Activated CD4-positive, alpha-beta T cell treated with anti-CD3 and anti-CD28 coated beads for 36 hours (primary cell): ENCODE measurements at places on chromosomes 7 and 10.

DNA sequence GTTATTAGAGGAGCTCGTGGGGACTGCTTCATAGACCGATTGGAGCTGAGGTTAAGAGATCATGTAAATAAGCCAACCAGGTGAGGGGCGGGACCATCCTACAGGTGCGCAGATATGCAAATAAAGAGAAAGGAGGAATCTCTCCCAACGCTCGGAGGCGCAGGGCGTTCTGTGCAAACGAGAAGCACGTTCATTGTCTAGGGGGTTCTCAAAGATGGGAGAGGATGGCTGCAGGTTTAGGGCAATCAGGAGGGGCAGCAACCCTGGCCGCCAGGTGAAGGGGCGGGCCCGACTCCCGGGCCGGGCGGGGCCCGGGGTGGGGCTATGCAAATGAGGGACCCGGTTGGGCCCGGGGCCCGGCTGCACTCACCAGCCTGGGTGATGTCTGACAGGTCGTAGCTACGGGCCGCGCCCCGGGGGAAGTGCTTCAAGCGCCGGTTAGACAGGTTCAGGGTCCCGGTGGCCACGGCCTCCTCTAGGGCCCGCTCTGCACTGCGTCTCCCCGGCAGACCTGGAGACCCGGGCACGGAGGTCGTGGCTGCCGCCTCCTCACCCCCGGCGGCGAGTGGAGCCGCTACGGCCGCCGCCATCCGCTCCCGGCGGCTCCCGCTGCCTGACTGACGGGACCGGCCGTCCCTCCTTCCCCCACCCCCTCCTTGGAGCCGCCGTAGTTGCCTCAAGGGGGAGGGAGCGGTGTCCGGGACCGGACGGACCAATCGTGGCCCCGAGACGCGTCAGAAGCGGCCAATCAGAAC, at the start of gene LRCH4:
Gene LRCH4 (minus strand): TSS at position 619 of the 755 bp plus-strand sequence. CDS start 29 bp downstream, at position 590.
- DNase-seq = peak; percentile 78

GRCh38 chr7:151012911-151013347, 11.4 kb downstream of the ATG9B start:
- DNase-seq = peak; percentile 49

DNA sequence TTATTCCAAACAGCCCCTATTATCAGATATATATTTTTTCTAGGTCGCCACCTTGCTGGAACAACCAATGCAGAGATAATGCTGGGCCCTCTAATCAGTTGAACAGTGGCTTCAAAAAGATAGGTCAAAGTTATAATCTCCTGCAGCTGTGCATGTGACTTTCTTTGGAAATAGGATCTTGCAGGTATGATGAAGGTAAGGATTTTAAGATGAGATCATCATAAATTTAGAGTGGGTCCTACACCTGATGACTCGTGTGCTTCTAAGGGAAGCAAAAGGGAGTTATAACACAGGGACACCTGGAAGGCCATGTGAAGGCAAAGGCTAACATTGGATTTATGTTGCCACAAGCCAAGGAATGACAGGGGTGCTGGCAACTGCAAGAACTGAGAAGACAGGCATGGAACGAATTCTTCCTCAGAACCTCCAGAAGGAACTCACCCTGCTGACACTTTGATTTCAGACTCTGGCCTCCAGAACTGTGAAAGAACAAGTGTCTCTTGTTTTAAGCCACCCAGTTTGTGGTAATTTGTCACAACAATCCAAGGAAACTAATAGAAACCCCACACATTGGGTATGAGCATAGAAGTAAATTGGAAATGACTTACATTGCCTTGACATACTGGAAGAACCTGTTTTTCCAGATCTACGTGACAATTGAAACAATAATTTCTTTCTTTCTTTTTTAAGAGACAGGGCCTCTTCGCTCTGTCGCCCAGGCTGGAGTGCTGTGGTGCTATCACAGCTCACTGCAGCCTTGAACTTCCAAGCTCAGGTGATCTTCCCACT, 34.4 kb downstream of the CCDC71L start:
- DNase-seq = no peak

DNA sequence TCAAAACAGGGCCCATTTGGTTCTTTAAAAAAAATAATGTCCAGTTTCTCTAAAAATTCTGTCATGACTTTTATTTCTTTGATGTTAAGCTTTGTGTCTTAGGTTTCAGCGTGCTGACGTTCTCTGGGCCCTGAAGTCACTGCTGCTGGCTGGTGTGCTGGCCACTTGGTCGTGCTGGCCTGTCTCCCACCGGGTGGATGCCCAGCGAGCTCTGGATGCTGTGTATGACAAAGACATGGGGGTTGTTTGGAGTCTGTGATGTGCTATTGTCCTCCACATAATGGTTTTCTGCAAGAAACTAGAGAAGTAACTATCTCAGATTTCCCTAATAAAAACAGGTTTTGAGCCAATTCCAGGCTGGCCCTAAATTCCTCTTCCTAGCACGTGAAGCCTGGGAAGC, 9.5 kb upstream of the IDI2 start:
- no peak for DNase-seq

GRCh38 chr10:124957404-124957947, 15.6 kb downstream of the ZRANB1 start:
- no peak for DNase-seq

DNA sequence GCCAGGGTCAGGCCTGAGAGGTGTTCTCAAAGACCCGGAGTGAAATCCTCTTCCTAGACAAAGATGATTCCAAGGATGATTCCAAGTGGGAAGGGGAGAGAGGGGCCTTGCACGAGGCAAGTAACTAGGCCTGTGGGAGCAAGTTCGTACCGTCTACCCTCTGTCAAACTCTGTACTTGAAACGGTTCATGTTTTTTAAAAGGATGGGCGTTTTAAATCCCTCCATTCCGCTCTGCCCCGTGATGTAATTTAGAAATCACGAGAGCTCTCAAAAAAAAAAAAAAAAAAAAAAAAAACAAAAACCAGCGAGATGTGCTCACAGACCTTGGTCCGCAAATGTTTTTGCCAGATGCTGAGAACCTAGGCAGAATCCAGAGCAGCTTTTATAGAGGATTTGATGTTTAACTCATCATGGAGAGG, 114.7 kb upstream of the CARD11 start:
- DNase-seq = no peak

- DNase-seq = peak; percentile 28
These were observed 170.0 kb downstream of the PRKCQ start for GRCh38 chr10:6409971-6410643.

DNA sequence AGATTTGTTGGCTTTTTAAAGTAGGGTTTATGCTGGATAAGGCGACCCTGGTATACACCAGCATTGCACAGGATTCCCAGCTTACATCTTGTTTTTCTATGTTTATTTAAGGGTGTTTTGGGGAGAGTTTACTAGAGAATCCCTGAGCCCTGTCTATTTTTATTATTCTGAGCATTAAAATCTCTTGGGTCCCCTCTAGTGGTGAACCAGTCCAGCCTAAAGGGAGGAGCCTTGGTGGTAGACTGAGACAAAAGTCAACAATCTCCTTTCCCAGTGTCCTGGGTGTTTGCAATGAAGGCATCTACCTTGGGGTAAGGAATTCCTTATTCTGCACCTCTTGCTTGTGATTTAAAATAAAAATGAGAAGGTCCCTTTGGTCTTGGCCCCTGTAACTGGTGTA, 38.2 kb downstream of the ANTXRL start:
- no peak for DNase-seq

GRCh38 chr7:137074391-137075030, 206.1 kb downstream of the CHRM2 start:
- DNase-seq = no peak

GRCh38 chr7:17580141-17580540, 281.7 kb downstream of the AHR start:
- peak; percentile 13 for DNase-seq

DNA sequence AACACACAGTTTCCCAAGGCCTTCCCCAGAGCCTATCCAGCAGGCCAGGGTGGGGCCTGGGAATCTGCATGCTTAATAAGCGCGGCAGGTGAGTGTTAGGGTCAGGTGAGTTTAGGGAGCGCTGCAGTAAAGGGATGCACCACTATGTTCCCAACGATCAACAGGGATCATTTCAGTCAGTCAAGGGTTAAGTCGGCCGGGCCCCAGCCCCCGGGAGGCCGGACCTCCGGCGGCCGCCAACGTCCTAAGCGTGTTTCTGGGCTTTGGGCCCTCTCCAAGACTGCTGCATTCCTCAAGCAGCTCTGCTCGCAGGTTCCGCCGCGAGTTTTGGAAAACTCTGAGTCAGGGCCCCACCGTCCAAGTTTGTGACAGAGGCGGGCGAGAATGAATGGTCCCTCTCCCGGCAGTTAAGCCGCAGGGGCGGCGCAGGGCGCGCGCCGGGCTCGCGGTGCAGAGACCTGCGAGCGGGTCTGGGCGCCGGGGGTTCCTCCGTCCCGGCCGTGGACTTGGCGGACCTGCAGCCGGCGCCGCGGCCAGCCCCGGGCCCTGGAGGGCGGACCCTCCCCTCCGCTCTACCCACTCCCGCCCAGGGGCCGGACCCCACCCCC, 81.6 kb downstream of the ARHGAP22 start:
- DNase-seq = no peak

- DNase-seq = no peak
These were observed 253.2 kb downstream of the INHBA start for GRCh38 chr7:41449694-41450093.

- no peak for DNase-seq
These were observed 63.4 kb downstream of the RNF32 start for GRCh38 chr7:156703773-156704482.
